WTC11 (cell line): ENCODE measurements at places on chromosomes 7 and 10. TPM values are rescaled to one million over a fixed set of nuclear protein-coding genes. Genes with fewer than 3 reads are reported as not detected.

DNA sequence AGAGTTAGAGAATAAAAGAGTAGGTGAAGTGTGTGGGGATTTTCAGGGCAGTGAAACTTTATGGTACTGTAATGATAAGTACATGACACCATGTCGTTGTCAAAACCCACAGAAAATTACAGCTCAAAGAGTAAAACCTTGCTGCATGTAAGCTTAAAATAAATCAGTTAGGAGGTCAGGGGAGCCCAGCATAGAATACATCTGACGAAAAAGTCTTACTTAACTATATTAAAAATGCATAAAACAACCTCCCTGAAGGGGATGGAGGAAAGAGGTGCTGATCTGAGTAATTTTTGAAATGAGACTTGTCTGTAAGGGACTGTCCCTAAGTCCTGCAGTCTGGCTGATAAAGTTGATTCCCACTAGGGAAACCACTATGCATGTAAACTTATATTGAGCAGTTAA lies 49.8 kb upstream of the AKR1E2 start:
- no peaks in the 10 kb centered on the region for H3K36me3 ChIP-seq
- no peaks in the 10 kb centered on the region for H3K27me3 ChIP-seq
- no peak overlapping the region for H3K4me3 ChIP-seq
- no peak overlapping the region for H3K27ac ChIP-seq

DNA sequence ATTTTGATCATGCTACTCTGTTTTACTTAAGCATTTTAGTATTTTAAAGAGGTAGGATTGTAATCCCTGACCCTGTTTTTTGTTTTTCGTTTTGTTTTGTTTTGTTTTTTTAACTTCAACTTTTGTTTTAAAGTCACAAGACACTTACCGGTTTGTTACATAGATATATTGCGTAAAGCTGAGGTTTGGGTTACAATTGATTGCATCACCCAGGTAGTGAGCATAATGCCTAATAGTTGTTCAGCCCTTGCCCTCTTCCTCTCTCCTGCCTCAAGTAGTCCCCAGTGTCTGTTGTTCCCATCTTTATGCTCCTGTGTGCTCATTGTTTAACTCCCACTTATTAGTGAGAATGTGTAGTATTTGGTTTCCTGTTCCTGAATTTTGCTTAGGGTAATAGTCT lies 93.1 kb upstream of the TEX47 start:
- H3K4me3 ChIP-seq, result no peak overlapping the region
- no peak for DNase-seq
- H3K27me3 ChIP-seq, result no peaks in the 10 kb centered on the region
- H3K4me1 ChIP-seq, result peaks cover 5% of the 10 kb centered on the region; the same call in 1 of the 2 replicates

GRCh38 chr7:142338633-142339501 lies 81.0 kb upstream of the PRSS58 start:
- H3K4me3 ChIP-seq, result no peak overlapping the region
- H3K27me3 ChIP-seq, result no peaks in the 10 kb centered on the region
- H3K4me1 ChIP-seq, result peaks cover 10% of the 10 kb centered on the region
- peak; percentile 88 for DNase-seq
- no peaks in the 10 kb centered on the region for H3K36me3 ChIP-seq
- 0 out of 2 replicates have a peak overlapping the region, but pooled peaks have one; percentile 24 for H3K27ac ChIP-seq

- peaks cover 40% of the 10 kb centered on the region for H3K27me3 ChIP-seq
- peaks cover 38% of the 10 kb centered on the region for H3K4me1 ChIP-seq
- H3K4me3 ChIP-seq, result peak overlapping the region; percentile 76
- H3K36me3 ChIP-seq, result peaks cover 19% of the 10 kb centered on the region
- no peak overlapping the region for H3K27ac ChIP-seq
- no peak for DNase-seq
These were observed 673 bp upstream of the ST8SIA6 start for GRCh38 chr10:17455015-17455520.

- peaks cover 23% of the 10 kb centered on the region for H3K4me1 ChIP-seq
- DNase-seq, result peak; percentile 16
- peak overlapping the region; percentile 92 for H3K4me3 ChIP-seq
- H3K27me3 ChIP-seq, result peaks cover 91% of the 10 kb centered on the region
These were observed 927 bp upstream of the MKX start for GRCh38 chr10:27746397-27747095.

DNA sequence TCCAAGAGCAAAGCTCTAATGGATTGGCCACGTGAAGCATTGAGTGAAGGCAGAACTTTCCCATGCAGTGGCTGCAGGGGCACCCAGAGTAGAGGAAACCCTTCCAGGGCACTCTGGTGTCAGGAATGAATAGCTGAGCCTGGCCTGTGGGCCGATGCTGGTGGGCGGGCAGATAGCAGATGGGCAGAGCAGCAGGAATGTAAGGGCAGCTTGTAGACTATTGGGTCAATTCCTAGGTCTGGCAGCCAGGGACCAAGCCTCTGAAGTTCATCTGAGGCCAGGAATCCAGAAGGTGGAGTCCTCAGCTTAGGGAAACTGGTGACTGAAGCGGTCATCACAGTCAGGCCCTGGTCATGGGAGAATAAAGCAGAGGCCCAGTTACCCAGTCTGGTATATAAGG lies 115.4 kb downstream of the TMEM178B start:
- peak overlapping the region; percentile 33; the same call in 1 of the 2 replicates for H3K27ac ChIP-seq
- H3K4me3 ChIP-seq, result no peak overlapping the region
- no peak for DNase-seq
- H3K4me1 ChIP-seq, result peaks cover 9% of the 10 kb centered on the region
- H3K27me3 ChIP-seq, result no peaks in the 10 kb centered on the region

- peaks cover 38% of the 10 kb centered on the region for H3K4me1 ChIP-seq
- H3K27ac ChIP-seq, result no peak overlapping the region
- no peak overlapping the region for H3K4me3 ChIP-seq
- DNase-seq, result no peak
- H3K36me3 ChIP-seq, result no peaks in the 10 kb centered on the region
- peaks cover under 1% of the 10 kb centered on the region; the same call in 1 of the 2 replicates for H3K27me3 ChIP-seq
These were observed 153.1 kb downstream of the SLIT1 start for GRCh38 chr10:97032624-97033023.

- 0 out of 2 replicates have a peak, but pooled peaks cover 6% of the 10 kb centered on the region for H3K36me3 ChIP-seq
- peaks cover 21% of the 10 kb centered on the region for H3K4me1 ChIP-seq
- peak overlapping the region; percentile 20; the same call in 1 of the 2 replicates for H3K4me3 ChIP-seq
- no peak for DNase-seq
These were observed 100.1 kb downstream of the CYTH3 start for GRCh38 chr7:6172224-6172909.

- no peak for DNase-seq
- peaks cover 66% of the 10 kb centered on the region for H3K36me3 ChIP-seq
- H3K27me3 ChIP-seq, result no peaks in the 10 kb centered on the region
- no peak overlapping the region for H3K4me3 ChIP-seq
- no peak overlapping the region for H3K27ac ChIP-seq
These were observed 24.2 kb upstream of the NFKB2 start for GRCh38 chr10:102371295-102371694.

DNA sequence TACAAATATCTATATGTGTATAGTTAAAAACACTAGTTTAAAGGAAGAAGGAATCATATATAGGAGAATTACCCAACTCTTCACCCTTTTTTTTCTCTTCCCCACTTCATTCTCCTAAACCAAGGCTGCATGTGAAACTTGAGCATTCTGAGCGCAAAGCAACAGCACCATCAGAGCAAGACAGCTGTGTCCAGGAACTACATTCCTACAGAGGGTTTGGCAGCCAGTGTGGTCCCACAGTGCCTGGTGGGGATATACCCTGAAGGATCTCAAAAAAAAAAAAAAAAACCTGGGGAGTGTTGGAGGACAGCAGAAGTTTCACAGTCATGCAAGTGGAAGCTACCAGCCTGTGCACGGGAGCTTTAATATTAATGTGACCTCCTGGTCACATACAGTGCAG lies 310.4 kb downstream of the CTNNA3 start:
- peaks cover 25% of the 10 kb centered on the region for H3K4me1 ChIP-seq
- no peaks in the 10 kb centered on the region; the same call in 1 of the 2 replicates for H3K27me3 ChIP-seq
- H3K36me3 ChIP-seq, result no peaks in the 10 kb centered on the region; the same call in 1 of the 2 replicates
- DNase-seq, result no peak

- no peak overlapping the region for H3K4me3 ChIP-seq
- DNase-seq, result no peak
- no peaks in the 10 kb centered on the region for H3K27me3 ChIP-seq
- H3K36me3 ChIP-seq, result peaks cover 20% of the 10 kb centered on the region
- no peak overlapping the region for H3K27ac ChIP-seq
- peaks cover 43% of the 10 kb centered on the region for H3K4me1 ChIP-seq
These were observed 33.5 kb downstream of the LHPP start for GRCh38 chr10:124495162-124495561.

GRCh38 chr7:19530261-19530660 lies 178.6 kb downstream of the POLR1F start:
- H3K4me1 ChIP-seq, result no peaks in the 10 kb centered on the region
- H3K27me3 ChIP-seq, result no peaks in the 10 kb centered on the region
- no peak for DNase-seq
- no peak overlapping the region for H3K4me3 ChIP-seq
- H3K27ac ChIP-seq, result no peak overlapping the region
- H3K36me3 ChIP-seq, result no peaks in the 10 kb centered on the region

- peaks cover 4% of the 10 kb centered on the region; the same call in 1 of the 2 replicates for H3K36me3 ChIP-seq
- no peak overlapping the region for H3K4me3 ChIP-seq
- no peaks in the 10 kb centered on the region for H3K27me3 ChIP-seq
- peaks cover 6% of the 10 kb centered on the region; the same call in 1 of the 2 replicates for H3K4me1 ChIP-seq
These were observed 104.5 kb downstream of the CCSER2 start for GRCh38 chr10:84432891-84433290.

DNA sequence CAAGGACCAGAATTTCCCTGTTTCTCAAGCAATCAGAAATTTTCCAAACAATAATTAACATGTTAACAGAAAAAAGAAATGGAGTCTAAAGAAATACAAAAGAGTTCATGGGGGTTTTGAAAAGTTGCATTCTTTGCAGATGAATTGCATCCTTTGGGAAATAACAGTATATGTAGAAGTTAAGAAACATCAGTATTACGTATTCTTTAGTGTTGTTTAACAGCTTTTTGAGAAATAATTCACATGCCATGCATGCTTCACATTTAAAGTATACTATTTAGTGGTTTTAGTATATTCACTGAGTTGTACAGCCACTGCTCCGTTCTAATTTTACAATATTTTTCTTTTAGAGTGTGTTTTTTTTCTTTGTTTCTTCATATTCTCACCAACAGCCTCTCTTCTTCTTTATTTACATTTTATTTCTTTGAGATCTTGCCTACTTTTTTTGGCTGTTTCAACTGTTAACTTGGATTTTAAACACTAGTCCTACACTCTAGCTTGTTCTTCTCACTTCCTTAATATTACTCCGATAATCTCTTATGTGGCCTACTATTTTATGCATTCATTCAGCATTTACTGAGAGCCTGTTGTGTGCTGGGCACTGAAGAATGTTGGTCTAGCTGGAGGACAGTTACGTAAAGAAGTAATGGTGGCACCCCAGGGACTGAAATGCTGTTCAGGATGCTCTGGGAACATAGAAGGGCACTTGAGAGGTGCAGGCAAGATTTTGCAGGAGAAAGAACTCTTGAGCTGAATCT lies 330.1 kb downstream of the EXOC4 start:
- H3K27me3 ChIP-seq, result no peaks in the 10 kb centered on the region
- no peak for DNase-seq
- H3K4me1 ChIP-seq, result peaks cover 24% of the 10 kb centered on the region
- H3K36me3 ChIP-seq, result peaks cover 6% of the 10 kb centered on the region

GRCh38 chr7:42485301-42485766 lies 248.3 kb upstream of the GLI3 start:
- H3K36me3 ChIP-seq, result no peaks in the 10 kb centered on the region
- peaks cover 25% of the 10 kb centered on the region for H3K4me1 ChIP-seq
- DNase-seq, result no peak
- no peak overlapping the region for H3K27ac ChIP-seq
- H3K4me3 ChIP-seq, result no peak overlapping the region

DNA sequence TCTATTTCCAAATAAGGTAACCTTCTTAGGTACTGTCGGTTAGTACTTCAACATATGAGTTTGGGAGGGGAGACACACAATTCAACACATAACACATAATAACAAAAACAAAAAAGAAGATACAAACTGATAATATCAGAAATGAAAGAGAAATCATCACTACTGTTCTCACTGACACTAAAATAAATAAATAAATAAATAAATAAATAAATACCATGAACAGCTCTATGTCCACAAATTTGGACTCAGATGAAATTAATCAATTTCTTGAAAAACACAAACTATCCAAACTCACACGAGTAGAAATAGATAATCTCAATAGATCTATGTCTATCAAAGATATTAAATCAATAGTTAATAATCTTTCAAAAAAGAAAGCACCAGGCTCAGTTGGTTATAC lies 24.5 kb upstream of the SAMD9L start:
- H3K4me1 ChIP-seq, result no peaks in the 10 kb centered on the region
- H3K27me3 ChIP-seq, result peaks cover 18% of the 10 kb centered on the region
- no peak overlapping the region for H3K27ac ChIP-seq

- no peaks in the 10 kb centered on the region for H3K36me3 ChIP-seq
- H3K27me3 ChIP-seq, result no peaks in the 10 kb centered on the region; the same call in 1 of the 2 replicates
- no peak for DNase-seq
- no peak overlapping the region for H3K4me3 ChIP-seq
- no peak overlapping the region for H3K27ac ChIP-seq
- H3K4me1 ChIP-seq, result peaks cover 21% of the 10 kb centered on the region
These were observed 124.5 kb upstream of the FAM20C start for GRCh38 chr7:67661-68395.

GRCh38 chr7:80661729-80662128 lies 23.3 kb downstream of the CD36 start:
- DNase-seq, result peak; percentile 23
- H3K4me3 ChIP-seq, result no peak overlapping the region
- no peaks in the 10 kb centered on the region for H3K36me3 ChIP-seq
- no peak overlapping the region for H3K27ac ChIP-seq
- H3K27me3 ChIP-seq, result no peaks in the 10 kb centered on the region

DNA sequence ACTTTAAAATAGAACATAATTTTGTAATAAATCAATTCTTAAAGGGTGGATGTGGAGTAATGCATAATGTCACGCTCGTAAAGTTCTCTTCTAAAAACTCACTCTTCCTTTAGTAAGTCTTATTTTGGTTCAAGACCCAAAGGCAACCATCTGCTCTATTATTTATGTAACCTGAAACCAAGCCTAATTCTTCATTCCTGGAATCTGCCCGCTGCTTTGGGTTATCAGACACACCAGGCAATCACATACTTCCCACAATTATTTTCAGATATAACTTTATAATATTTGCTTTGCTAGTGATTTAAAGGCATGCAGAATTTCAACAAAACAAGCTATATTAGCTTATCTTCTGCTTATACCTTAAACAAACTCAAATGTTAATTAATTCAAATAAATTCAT lies 39.0 kb downstream of the RAB11FIP2 start:
- no peak overlapping the region for H3K4me3 ChIP-seq
- H3K27me3 ChIP-seq, result no peaks in the 10 kb centered on the region
- peaks cover 4% of the 10 kb centered on the region; the same call in 1 of the 2 replicates for H3K36me3 ChIP-seq

GRCh38 chr10:1507436-1507835 lies 229.9 kb downstream of the ADARB2 start:
- no peak for DNase-seq
- peaks cover 8% of the 10 kb centered on the region for H3K27me3 ChIP-seq
- peaks cover 5% of the 10 kb centered on the region; the same call in 1 of the 2 replicates for H3K4me1 ChIP-seq
- peaks cover 4% of the 10 kb centered on the region for H3K36me3 ChIP-seq
- H3K27ac ChIP-seq, result no peak overlapping the region

- H3K27me3 ChIP-seq, result peaks cover 7% of the 10 kb centered on the region; the same call in 1 of the 2 replicates
- no peak for DNase-seq
- H3K27ac ChIP-seq, result no peak overlapping the region
- H3K4me3 ChIP-seq, result no peak overlapping the region
These were observed 20.8 kb upstream of the ALOX5 start for GRCh38 chr10:45353186-45353585.

GRCh38 chr7:81207801-81208200 lies 288.9 kb upstream of the SEMA3C start:
- no peaks in the 10 kb centered on the region for H3K4me1 ChIP-seq
- DNase-seq, result no peak
- H3K27me3 ChIP-seq, result no peaks in the 10 kb centered on the region
- H3K27ac ChIP-seq, result no peak overlapping the region
- no peak overlapping the region for H3K4me3 ChIP-seq

Gene RET
- total RNA-seq, result 17.8 to 21.4 TPM (median 19.3 TPM) in 3 replicates

Gene MSMB
- total RNA-seq, result not detected in 3 replicates

Gene PPP1R9A
- 16.8 to 18.7 TPM (median 18.0 TPM) in 3 replicates for total RNA-seq

Gene UNC5B
- total RNA-seq, result 31.2 to 49.6 TPM (median 31.6 TPM) in 3 replicates

Gene TRIM50
- 0.15 to 0.16 TPM in 2 of 3 replicates, not detected in the other for total RNA-seq

Gene GIMAP1
- total RNA-seq, result 0.05 to 0.09 TPM in 2 of 3 replicates, not detected in the other

Gene RAMP3
- total RNA-seq, result 0.85 to 1.2 TPM (median 1.1 TPM) in 3 replicates

Gene ARHGEF35
- total RNA-seq, result 28.1 to 39.2 TPM (median 37.0 TPM) in 3 replicates

Gene OIT3
- total RNA-seq, result not detected in 3 replicates

Gene MAT1A
- total RNA-seq, result 2.3 to 5.0 TPM (median 4.3 TPM) in 3 replicates
